ENCODE measurements at places on chromosomes 16 and 17.

DNA sequence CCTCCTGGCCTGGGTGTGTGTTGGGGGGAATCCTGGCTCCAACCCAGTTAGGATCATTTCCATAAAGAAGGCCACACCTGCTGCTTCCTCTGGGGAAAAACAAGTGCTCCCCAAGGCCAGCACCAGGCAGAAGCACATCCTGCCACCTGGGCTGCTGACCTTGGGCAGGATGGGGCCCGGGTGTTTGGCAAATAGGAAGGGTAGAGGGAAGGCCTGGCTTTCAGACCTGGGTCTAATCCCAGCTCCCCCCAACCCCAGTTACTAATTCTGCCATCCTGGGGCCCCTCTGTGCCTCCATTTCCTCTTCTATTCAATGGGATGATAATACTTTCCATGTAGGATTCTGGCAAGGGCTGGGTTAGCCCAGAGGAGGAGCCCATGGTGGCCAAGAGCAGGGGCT is 3.0 kb upstream of the NLRC5 start:
- DNase-seq, result no peak

GRCh38 chr17:32486111-32486700 is 587 bp upstream of the CDK5R1 start:
- peak; percentile 50 for DNase-seq

GRCh38 chr16:84876873-84877606 is 57.3 kb downstream of the CRISPLD2 start:
- DNase-seq, result no peak

- DNase-seq, result no peak
These were observed 18.8 kb downstream of the LRRC36 start for GRCh38 chr16:67345401-67345800.

GRCh38 chr17:28955408-28955807 is 4.1 kb upstream of the PHF12 start:
- DNase-seq, result no peak

- DNase-seq, result no peak
These were observed 19.0 kb upstream of the ZNF652 start for GRCh38 chr17:49381033-49381432.

GRCh38 chr17:44222112-44222869 is 2.8 kb upstream of the UBTF start:
- DNase-seq, result peak; percentile 44

DNA sequence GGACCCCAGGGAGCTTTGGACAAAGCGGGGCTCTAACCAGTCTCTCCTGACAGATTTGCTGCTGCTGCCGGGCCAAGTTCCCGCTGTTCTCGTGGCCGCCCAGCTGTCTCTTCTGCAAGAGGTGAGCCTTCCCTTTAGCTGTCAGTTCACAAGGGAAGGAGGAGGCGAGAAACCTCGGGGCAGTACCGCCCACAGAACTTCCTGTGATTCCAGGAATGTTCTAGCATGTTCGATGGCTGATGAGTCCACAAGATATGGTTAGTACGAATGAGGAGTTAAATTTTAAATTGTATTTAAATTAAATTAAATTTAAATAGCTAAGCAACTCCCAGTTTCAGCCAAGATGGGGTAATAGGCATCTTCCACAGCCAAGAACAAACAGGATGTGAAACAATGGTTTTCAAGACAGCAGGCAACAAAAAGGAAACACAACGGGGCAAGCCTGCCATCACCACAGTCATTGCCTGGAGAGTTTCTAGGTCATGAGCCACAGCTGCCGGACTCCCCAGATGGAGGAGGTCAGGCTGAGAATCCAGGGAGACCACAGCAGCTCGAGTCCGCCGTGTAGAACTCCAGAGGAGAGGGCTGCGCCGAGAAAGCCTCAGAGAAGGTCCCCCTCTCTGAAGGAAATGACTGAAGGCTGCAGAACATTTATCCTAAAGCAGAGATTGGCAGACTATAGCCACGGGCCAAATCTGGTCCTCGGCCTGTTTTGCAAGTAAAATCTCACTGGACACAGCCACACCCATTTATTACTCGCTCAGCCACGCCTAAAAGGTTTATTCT is 9.5 kb upstream of the TCF25 start:
- DNase-seq, result no peak

DNA sequence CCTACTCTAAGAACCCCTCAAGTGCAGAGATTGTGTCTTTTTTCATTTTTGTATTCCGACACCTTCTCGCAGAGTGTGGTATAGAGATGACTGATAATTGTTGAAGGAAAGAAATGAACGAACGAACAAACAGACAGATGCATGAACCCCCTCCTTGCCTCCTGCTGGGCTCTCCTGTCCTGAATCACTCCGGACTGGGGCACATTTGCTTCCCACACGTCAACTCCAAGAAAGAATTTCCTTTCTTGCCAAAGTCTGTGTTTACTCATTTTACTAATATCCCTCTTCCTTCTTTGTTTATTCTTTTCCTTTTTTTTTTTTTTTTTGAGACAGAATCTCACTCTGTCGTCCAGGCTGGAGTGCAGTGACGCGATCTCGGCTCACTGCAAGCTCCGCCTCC is 37.5 kb upstream of the BHLHA9 start:
- DNase-seq, result no peak

DNA sequence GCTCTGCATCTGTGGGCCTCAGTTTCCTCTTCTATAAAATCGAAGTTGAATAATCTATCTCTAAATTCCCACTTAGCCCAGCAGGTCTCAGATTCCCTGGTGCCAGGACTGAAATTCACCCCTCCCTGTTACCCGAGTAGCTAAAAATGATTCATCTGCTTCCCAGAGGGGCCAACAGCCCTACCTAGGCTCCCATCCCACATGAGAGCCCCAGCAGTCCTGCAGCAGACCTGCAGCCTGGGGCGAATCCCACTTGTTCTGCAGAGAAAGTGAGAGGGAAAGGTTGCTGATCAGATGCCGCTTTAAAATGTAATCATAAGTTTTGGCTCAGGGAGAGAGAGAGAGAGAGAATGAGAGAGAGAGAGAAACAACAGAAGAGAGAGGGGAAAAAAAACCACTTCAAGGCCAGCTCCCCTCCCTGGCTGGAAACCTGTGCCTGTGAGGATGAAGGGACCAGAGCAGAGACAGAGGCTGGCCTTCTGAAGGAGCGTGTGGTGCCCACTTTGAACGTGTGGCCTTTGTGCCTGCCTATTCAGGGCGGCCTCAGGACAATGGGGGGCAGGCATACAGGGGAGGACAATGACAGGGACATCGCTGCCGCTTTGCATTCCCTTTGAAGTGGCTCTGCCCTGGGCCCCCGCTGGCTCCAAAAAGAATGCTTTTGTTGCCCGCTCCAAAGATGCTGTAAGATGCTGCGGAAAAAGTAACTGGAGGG is 85.2 kb upstream of the NKD1 start:
- no peak for DNase-seq

GRCh38 chr17:44004761-44005526 is 522 bp downstream of the NAGS start:
- no peak for DNase-seq

DNA sequence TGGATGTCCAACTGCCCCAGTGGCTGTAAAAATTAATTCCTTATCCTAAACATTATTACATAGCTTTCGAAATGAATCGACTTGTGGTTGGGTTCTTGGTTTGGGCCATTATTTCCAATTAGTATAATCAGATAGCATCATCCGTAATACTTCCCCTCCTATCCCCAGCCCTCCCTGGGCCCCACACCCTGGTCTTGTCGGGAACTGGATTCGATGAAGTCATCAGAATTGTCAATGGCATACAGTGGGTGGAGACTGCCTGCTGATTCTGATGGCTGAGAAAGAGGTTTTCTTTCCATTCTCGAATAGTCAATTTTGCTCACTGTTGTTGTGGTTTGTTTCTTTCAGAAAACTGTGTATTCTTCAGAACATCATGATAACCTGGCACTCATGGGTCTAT is 395.1 kb downstream of the SEC14L1 start:
- DNase-seq, result no peak

DNA sequence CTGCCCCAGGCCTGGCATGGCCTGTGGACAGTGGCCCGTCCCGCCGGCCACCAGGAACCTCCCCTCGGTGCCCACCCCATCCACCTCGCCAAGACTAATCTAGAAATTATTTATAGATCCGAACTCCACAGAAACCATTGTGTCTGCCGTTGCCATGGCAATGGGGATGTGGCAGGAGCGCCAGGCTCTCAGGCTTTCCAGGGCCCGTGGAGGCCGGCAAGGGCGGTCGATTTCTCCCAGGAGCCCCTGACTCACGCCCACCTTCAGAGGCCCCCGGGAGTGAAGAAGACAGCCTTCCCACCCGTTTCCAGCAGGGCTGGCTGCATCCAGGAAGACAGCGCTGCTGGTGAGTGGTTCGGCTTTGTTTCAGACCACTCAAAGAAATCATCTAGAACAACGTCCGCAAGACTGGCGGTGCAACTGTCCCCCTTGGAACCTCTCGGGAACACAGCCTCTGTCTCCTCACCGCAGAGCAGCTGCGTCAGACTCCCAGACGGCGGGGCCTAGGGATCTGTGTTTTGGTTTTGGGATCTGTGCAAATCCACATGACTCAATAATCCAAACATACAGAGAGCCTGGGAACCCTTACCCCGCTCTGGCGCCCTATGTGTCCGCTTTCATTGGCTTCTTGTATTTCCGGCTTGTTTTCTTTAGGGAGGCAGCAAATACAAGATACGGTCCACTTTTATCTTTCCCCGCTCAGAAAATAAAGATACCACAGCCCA is 48.5 kb upstream of the ZCCHC14 start:
- no peak for DNase-seq

GRCh38 chr16:78133919-78134318 is 34.5 kb downstream of the WWOX start:
- DNase-seq, result no peak

DNA sequence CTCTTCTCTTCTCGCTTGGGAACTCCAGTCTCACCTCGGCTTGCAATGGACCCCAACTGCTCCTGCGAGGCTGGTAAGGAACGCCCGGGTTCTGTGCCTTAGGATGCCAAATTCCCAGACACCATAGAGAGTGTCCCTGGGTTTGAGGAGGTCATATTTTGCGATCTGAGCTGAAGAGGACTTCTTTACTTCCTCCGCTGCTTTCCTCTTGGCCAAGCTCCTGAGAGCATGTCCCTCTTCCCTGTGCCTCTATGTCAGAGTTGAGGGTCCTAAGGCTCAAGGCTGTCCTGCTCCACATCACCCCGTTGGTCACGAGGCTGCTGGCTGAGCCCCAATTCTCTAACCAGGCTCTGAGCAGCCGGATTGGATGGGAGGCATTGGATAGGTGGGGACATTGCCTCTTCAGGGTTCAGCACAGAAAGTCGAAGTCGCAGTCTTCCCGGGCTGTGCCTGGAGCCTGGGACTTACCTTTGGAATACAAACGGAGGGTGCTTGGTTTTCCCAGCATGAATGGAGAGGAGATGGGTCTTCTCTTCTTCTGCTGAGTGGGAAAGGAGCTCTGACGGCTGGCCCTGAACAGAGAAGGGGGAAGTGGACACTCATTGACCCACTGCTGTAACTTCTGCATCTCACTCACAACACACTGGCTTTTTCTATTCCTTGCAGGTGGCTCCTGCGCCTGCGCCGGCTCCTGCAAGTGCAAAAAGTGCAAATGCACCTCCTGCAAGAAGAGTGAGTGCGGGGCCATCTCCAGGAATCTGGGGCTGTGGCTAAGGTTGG is 416 bp downstream of the MT1H start:
- DNase-seq, result no peak

DNA sequence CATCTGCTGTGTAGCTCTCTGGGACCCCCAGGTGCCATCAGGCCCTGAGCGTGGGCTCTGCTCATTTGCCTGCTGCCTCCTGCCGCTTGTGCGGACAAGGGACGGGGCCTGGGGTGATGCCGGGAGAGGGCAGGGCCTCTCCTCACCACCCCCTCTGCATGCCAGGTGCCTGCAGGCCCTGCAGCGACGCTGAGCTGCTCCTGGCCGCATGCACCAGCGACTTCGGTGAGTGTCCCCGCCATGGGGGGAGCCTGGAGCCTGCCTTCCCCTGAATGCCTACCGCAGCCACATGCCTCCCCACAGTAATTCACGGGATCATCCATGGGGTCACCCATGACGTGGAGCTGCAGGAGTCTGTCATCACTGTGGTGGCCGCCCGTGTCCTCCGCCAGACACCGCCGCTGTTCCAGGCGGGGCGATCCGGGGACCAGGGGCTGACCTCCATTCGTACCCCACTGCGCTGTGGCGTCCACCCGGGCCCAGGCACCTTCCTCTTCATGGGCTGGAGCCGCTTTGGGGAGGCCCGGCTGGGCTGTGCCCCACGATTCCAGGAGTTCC is 1.9 kb downstream of the METRN start:
- DNase-seq, result no peak

GRCh38 chr16:26988186-26988585 is 78.5 kb upstream of the C16orf82 start:
- no peak for DNase-seq

- no peak for DNase-seq
These were observed 59.9 kb downstream of the PRMT7 start for GRCh38 chr16:68370581-68371275.

DNA sequence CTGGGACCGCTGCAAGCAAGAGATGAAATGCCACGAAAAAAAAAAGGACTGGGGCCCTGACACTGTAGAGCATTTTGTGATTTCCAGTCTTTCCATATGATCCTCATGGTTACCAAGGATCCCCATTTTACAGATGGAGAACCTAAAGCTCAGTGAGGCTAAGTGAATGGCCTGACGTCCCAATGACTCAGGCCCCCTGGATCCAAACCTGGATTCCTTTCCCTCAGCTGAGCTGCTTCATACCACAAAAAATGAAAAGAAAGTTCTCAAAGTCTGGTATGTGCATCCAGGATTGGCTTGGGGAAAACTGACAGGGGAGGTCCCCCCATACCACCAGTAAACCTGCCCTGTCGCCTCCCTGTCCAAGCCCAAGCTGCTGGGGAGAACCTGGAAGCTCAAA is 80.5 kb downstream of the TEX14 start:
- no peak for DNase-seq

- DNase-seq, result no peak
These were observed 55.4 kb downstream of the TENT4B start for GRCh38 chr16:50208460-50208931.

GRCh38 chr17:29589524-29590410 is at the start of gene GIT1:
Gene GIT1, minus strand, starts transcription at chr17:29589648. Its CDS starts 270 bp downstream, at chr17:29589378.
- peak; percentile 76 for DNase-seq

- no peak for DNase-seq
These were observed 20.3 kb downstream of the PIMREG start for GRCh38 chr17:6464446-6465041.

DNA sequence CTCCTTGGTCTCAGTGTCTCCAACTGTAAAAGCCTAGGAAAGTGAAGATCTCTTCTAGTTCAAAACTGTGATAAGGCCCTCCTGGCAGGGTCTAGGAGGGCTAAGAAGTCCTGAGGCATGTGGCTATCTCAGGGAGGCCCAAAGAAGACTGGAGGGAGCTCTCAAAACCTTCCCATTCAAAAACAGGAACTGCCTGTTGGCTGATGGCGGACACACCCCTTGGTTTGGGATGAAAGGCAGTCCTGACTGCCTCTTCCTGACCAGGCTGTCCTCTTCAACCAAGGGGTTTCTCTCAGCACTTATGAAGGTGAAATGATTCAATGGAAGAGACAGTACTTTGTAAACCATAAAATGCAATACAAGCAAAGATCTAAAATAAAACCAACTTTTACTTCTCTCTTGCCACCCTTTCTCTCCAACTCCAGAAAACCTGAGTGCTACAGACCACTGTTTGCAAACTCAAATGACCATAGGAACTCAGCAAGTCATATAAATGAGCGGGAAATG is 4.7 kb downstream of the ZNF764 start:
- DNase-seq, result no peak

- DNase-seq, result no peak
These were observed 708 bp downstream of the BAIAP2 start for GRCh38 chr17:81035521-81036196.

GRCh38 chr16:50594308-50595260 is 46.4 kb downstream of the NKD1 start:
- no peak for DNase-seq

- DNase-seq, result no peak
These were observed 40.3 kb downstream of the HOXB1 start for GRCh38 chr17:48490451-48490892.
